Mucosa of descending colon (tissue), 3 donors: ENCODE measurements at places on chromosomes 6 and 20. TPM values are rescaled to one million over a fixed set of nuclear protein-coding genes. Genes with fewer than 3 reads are reported as not detected.

The CHRNA4 gene
- not detected for total RNA-seq

The MOXD1 gene
- total RNA-seq, result 1.7 TPM

The CLPSL2 gene
- total RNA-seq, result not detected

The SLC17A1 gene
- not detected for total RNA-seq

The GHRH gene
- not detected for total RNA-seq

The TPX2 gene
- 26.6 TPM for total RNA-seq

The SYCP2 gene
- total RNA-seq, result 1.3 TPM

The OOEP gene
- total RNA-seq, result not detected

The LAMA2 gene
- 18.4 TPM for total RNA-seq

The ACSS1 gene
- total RNA-seq, result 37.9 TPM

The PI3 gene
- total RNA-seq, result 86.8 TPM

- no peak for DNase-seq
Observed at GRCh38 chr6:49072885-49073620, 390.0 kb downstream of the MMUT start.

DNA sequence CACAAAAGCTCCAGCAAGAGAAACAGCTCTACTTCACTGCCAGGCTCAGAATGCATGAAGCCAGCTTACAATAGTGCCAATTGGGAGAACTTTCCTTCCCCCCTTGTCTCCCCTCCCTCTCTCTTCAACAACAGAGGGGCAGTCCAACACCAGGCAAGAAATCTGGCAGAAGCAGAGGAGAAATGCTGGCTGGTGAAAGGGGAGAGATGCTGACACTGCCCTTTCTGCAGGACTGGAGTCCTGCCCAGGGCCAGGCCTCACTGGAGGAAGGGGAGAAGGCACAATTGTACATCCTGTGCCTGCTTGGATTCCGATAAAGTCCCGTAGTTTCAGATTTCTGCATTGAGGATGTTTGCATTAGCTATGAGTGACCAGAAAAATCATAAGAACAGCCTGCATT, 148.6 kb downstream of the LRRC1 start:
- DNase-seq, result no peak

DNA sequence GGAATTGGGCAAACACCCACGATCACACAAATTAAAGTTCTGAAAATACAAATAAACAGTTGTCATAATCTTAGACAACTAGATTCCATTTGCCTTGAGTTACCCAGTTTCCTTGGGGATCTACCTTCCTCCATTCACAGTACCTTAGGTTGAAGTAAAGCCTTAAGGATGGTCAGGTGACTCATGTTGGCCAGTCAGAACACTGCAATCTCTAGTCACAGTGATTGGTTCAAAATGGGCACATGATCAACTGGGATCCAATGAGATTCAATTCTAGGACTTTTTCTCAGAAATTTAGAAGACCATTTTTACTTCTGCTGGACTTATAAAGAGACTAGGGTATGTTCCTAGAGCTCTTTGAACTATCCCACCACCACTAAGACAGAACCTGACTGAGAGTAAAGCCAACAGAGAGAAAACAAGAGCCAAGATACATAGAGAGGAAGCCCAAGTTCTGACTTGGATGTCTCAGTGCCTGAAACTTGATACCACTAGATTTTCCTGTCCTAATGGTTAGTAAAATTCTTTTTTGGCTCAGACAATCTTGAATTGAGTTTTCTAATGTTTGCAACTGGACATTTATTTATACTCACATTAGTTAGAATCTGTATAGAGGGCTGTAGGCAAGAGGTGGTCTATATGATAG, 8.6 kb upstream of the CLIC5 start:
- no peak for DNase-seq

DNA sequence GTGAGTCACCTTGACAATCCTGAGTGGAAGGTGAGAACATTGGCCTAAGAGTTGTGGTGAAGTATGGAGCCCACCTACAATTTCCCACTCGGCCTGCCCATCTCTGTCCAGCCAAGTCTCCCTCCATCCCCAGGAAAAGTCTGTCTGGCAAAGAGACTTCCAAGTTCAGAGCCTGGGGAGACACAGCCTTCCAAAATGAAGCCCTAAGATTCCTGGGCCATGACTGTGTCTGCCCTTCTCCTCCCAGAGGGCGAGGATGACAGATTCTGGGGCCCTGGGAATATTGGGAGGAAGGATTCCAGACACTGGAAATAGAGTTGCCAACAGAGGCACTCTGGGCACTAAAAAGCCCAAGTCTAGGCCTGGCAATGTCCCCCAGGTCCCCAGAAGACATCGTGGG, 176.8 kb downstream of the NFATC2 start:
- DNase-seq, result no peak

- no peak for DNase-seq
Observed at GRCh38 chr6:129755787-129756186, 45.8 kb upstream of the ARHGAP18 start.

- DNase-seq, result no peak
Observed at GRCh38 chr6:142853244-142854180, 91.5 kb downstream of the HIVEP2 start.

DNA sequence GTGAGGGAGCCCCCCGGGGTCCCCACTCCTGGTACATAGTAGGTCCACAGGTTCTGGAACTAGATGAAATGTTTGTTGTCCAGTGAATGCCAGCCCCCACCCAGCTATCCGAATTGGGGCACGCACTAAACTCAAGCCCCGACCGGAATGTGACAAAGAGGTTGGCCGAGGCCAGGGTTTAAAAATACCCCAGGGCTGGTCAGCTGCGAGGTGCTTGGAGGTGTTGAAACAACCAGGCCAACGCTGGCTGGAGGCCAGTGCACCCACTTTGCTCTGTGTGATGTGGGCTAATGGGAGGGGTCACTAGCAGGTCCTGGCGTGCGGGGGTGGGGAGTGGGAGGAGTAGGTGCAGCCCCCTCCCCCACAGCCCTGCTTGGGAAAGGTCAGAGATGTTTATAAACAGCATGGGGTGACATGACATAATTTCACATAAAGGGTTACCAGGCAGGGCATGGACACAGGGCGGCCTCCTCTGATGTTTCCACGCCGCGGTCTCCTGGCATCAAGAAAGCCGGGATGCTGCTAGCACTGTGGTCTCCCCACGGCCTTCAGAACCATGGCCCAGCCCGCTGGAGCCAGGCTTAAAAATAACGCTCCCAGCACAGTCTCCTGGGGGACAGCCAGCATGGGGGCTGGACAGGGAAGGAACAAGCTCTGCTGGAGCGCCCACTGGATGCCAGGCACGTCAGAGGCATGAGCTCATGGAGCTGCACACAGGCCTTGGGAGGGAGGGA, 111.2 kb upstream of the PTPN1 start:
- no peak for DNase-seq

DNA sequence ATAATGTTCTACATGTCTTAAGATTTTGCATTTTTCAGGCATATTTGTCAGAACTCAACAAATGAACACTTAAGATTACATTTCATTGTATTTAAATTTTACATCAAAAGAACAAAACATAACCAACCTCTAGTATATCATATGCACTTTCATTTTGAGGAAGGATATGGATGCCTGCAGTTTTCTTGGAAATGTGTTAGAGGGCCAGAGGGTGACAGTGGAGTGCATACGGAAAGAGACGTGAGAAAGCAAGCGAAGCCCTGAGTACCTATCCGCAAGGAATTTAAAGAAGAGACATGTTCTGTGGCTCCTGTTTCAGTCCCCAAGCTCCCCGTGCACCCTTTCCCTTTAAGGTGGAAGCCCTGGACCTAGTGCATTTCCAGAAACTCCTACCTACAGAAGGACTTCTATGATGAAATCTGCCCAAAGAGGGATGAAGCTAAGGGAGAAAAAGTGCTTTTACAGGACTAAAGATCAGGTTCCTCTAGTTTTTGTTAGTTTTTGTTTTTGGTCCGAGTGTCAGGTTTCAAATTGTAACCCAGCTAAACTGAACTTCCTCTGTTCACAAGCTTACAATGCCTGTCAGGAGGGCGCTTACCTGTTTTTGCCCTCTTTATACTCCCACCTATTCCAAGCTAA, 38.8 kb downstream of the EZR start:
- DNase-seq, result no peak

DNA sequence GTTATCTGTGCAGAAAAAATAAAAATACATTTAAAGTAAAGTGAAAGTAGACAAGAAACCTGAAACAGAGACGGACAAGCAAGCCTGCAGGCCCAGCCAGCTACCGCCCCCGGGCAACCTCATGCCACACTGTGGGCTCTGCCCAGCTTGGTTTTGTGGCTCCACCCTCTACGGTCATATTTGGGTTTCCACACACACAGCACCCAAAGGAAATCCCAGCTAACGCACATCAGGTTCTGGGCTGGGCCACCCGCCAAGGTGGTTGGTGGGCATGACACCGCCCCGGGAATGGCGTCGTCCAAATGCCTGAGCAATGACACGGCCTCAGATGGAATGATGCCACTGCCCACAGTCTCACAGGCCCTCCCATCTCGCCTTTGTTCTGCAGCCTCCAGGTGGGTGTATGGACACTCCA, 22.9 kb downstream of the FAM110A start:
- no peak for DNase-seq

DNA sequence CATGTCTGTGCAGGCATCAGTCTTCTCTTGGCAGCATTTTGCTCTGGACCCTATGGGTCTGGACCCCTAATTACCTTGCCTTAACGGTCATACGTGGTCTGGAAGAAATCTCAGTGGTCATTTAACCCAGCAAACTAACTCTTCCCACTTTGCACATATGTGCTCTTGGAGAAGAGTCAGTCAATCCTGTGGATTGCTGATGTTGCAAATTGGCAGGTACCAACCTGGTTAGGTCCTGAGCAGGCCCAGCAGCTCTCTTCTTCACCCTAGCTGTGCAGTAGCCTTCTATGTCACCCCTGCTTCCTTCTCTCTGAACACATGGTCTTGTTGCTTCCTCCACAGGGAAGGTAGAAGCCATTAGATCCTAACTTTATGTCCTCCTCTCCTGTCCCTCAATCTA, 1.6 kb downstream of the CEP43 start:
- DNase-seq, result no peak

GRCh38 chr20:61956396-61957342, 109.0 kb downstream of the TAF4 start:
- no peak for DNase-seq

- DNase-seq, result no peak
Observed at GRCh38 chr6:82954937-82955577, 110.6 kb downstream of the UBE3D start.

GRCh38 chr20:1846341-1846740, 48.9 kb upstream of the SIRPA start:
- DNase-seq, result no peak

- DNase-seq, result peak; percentile 78
Observed at GRCh38 chr20:58870293-58871014, 17.9 kb downstream of the GNAS start.

DNA sequence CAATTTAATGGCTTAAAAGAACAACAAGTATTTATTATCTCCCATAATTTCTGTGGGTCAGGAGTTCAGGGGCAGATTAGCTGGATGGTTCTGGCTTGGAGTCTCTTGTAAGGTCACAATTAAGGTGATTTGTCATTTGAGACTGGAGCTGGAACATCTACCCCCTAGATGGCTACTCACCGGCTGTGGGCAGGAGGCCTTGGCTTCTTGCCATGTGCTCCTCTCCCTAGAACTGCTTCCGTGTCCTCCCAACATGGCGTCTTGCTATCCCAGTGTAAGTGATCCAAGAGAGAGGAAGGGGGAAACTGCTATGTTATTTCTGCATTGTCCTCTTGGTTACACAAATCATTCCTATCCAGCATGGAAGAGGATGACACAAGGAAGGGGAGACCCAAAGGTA, 210.2 kb upstream of the ECI2 start:
- DNase-seq, result no peak

DNA sequence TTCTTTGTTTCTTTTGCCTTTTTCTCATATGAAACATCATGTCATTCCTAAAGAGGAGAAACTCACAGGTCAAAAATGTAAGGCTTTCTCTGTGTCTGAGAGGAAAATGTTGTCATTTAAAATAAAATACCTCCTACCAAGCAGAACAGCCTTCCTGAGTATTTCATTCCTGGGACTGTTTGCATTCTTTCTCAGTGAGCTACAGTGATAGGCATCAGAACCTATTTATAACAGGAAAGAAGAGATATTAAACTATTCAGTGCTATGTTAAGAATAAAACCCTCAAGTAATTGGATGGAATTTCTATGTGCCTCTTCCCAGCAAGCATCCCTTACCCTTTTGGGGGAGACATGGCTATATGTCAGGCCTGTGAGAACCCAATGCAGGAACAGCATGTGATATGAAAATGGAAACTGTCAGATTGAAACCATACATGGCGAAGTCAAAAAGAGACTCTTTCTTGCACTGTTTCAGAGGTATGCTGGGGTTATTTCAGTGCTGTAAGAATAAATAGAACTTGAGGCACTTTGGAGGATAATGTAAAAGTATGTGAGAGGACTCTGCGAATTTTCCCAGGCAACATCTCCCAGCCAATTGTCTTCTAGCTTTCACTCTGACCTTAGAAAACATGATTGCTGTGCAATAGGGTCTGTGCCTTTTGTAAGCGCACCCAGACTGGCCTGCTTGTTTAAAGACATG, 133.8 kb upstream of the CCN2 start:
- no peak for DNase-seq

DNA sequence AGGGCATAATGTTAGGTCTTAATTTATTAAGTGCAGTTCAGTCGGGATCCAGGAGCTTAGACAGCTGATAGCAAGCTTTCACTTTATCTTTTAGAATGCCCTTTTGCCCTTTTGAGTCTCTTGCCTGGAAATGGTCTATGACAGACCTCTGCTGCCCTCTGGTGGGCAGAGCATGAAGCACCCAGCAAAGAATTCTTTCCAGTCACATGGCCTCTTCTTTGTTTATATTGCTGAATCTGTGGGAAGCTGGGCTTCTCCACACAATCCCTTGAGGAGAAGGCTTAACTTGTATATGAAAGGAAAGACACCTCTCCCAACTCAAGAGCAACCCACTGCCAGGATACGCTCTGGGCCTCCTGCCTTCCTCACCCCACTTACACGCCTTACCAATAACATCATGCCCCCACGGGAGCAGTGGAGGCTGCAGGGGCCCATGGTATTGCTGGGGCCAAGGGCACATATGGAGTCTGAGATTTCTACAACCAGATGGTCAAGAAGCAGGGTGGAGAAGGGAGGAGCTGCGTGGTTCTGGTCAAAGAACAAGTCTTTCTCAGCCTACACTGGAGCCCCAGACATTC, 20.4 kb downstream of the WFDC3 start:
- peak; percentile 91 for DNase-seq

GRCh38 chr6:168127384-168127868, 48.4 kb upstream of the FRMD1 start:
- DNase-seq, result no peak

GRCh38 chr20:64038224-64038564, 2.2 kb downstream of the C20orf204 start:
- no peak for DNase-seq

DNA sequence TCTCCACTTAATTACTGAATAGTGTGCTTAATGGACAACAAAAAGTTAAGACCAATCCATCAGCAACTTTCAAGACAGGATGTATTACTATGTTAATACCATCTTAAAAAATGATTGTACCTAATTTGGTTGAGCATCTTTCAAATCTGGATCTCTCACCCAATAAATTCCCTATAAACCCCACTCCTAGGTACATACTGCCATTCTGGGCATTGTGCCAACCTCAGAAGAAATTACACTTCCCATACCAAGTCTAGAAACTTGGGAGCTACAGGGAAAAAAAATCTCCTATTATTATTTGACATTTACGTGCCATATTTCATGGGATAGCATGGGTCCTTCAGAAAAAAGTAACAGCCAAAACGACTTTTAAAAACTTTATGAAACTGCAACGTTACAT, 5.1 kb downstream of the SYNCRIP start:
- no peak for DNase-seq

- DNase-seq, result no peak
Observed at GRCh38 chr6:126537061-126537816, 197.3 kb downstream of the CENPW start.
